ENCODE measurements at places on chromosomes 6 and 20.

DNA sequence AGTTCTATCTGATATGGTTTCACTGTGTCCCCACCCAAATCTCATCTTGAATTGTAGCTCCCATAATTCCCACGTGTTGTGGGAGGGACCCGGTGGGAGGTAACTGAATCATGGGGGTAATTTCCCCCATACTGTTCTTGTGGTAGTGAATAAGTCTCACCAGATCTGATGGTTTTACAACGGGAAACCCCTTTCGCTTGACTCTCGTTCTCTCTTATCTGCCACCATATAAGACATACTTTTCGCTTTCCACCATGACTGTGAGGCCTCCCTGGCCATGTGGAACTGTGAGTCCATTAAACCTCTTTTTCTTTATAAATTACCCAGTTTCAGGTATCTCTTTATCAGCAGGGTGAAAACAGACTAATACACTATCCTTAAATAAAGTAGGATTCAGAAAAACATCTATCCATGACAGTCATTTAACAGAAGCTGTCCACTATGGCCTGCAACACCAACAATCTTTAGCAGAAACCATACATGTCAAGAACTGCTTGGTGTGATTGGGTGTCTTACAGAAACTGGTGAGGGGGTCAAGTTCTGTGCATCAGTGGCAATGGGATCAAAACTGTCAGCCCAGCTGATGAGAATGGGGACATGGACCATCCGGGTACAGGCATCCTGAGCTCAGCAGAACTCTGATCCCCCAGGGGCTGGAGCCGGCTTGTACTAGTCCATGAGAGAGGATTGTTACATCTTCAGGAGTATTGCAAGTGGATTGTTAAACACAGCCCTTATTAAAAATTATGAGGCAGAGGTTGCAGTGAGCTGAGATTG is 59.2 kb downstream of the SCML4 start:
- DNase-seq, result no peak

DNA sequence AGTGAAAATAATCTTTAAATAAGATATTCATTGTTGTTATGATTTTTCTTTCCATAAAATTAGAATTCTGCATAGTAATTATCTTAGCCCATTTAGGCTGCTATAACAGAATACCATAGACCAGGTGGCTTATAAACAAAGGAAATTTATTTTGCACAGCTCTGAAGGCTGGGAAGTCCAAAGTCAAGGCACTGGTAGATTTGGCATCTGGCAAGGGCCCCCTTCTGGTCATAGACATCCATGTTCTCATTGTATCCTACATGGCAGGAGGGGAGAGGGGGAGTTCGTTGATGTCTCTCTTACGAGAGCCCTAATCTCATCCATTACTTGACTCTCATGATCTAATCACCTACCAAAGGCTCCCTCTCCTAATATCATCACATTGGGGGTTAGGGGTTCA is 175.0 kb upstream of the CCN2 start:
- DNase-seq, result no peak

GRCh38 chr6:52253494-52253893 is 9.2 kb upstream of the IL17F start:
- DNase-seq, result no peak

- no peak for DNase-seq
Observed at GRCh38 chr20:48375804-48376203, 452.0 kb downstream of the PREX1 start.

DNA sequence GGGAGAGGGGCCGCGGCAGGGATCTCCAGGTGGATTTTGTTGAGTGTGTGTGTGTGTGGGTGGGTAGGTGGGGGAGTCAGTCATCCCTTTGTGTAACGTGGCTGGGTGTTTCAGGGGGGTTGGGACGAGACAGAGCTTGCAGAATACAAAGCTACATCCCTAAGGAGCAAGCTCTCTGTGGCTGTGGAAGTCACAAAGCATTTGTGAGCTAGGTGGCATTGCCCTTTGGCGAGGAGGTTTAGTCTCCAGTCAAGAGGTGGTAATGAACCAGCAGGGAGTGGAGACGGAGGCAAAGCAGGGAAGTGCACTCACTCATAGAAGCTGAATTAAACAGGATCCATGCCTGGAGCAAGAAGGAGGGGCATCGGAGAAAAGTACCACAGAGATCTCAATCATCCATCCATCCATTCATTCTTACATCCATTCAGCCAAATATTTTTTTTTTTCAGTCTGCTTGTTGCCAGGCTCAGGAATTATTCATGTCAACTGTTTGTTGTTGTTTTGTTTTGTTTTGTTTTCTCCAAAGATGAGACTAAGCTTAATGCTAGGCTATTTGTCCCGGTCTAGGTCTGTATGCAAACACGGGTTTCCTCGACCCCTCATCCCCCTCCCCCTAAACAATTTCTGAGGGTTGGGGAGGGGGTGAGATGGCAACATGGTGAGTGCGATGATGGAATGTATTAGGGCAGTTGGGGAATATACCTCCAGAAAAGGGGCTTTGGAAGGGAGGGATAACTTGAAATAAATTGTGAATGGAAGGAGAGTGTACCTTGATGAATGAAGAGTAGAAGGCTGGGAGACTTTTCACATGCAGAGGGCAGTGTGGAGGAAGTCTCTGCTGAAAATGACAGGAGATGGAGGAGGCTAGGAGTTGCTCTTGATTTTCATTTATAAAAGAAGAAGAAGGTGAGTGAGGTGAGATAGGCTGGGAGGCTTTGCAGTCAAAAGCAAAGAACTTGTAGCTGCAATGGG is 1.0 kb downstream of the HCRTR2 start:
- DNase-seq, result no peak

- no peak for DNase-seq
Observed at GRCh38 chr6:135434991-135435390, 62.5 kb downstream of the AHI1 start.

GRCh38 chr6:101478891-101479290 is 85.4 kb downstream of the GRIK2 start:
- no peak for DNase-seq

DNA sequence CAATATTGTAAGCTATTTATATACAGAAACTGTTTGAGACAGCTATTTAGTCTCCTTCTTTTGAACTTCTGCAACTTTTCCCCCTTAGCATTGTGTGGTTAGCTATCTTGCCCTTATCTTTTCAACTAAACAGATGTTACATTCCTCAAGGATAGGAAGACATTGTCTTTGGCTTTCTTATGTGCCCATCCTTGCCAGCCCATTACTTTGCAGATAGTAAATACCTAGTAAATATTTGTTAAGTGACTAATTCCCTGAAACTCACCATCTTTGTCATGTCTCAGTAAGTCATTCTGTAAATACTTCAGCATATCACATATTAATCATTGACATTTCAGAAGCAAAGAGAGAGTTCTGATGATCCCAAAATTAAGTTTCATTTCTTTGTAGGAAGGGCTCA is 69.1 kb upstream of the FLRT3 start:
- DNase-seq, result no peak

DNA sequence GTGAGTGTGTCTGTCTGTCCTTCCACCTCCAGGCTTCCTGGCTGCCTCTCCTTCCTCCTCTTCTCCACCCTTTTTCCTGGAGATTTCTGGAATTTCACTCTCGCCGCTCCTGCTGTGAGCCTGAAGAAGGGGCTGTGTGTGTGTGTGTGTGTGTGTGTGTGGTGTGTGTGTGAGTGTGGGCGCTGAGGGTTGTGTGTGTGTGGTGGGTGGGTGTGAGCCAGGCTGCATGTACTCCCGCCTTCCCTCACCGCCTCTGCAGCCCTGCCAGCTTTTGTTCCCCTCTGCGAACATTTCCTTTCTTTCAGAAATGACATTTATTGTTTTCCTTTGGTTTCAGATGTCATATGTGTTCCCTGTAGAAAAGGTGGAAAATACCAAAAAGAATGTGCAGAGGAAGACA is 76.0 kb downstream of the SRC start:
- DNase-seq, result no peak

DNA sequence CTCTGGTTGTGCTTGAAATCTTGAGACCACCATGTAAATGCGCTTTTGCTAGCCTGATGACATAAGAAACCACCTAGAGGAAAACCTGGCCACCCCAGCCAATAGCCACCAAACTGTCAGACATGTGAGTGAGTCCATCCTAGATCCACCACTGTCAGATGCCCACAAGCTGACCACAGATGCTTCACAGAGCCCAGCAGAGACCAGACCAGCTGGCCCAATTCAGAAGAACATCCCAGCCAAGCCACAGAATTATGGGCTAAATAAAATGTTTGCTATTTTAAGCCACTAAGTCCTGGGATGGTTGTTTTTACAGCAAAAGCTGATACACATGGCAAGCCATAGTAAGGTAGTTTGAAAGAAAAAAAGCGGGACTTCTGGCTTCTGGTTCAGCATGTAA is 425.3 kb downstream of the KIF16B start:
- no peak for DNase-seq

GRCh38 chr6:148867862-148868261 is 121.0 kb downstream of the UST start:
- no peak for DNase-seq

DNA sequence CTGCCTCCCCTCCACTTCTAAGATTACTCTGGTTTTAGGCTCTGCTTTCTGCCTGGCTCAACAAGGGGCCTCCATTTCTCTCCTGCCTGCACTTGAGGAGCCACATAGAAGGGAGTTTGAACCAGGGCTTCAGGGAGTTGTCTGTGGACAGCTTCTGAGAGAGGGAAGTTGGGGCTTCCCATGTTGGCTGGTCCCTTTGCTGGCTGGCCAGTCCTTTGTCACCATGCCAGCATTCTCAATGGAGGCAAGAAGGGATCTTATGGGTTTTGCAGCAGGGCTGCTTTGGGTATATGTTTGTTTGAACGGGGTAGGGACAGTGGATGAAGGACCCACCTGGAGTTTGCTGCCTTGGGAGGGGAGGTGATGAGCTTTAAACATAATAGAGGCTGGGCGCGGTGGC is 124.9 kb downstream of the CARMIL1 start:
- no peak for DNase-seq

DNA sequence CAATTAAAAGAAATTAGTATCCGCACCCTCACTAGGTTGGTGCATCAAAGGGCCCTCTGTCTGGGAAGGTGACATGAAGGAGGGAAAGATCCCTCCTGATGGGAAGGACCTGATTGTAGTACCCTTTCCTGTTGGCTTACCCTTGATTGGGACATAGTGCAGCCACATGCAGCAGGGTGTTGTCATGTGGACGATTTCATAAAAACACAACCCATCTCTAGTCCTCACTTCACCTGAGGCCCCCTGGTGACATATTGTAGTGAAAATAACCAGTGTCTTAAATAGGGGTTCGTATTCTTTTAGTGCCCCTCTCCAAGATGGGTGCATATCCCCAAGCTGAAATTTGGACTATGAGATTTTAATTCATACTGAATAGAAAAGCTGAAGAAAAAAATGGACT is 97.3 kb downstream of the SLX4IP start:
- no peak for DNase-seq

DNA sequence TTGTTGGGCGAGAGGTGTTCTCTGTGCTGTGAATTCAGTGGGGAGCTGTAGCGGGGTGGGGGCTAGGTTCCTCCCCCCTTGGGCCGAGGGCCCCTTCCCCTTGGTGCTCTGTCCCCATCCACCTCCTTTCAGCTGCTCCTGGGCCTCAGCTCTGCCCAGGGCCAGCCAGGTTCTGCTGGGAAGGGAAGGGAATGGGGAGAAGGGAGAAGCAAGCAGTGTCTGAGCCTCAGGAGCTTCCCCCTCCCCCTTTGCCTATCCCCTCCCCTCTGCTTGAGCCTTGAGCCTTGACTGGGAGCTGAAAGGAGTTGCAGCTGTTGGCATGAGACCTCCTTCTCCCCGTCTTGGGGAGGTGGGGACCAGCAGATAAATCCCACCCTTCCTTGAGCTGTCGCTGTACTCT is 576 bp upstream of the RRP36 start:
- no peak for DNase-seq

DNA sequence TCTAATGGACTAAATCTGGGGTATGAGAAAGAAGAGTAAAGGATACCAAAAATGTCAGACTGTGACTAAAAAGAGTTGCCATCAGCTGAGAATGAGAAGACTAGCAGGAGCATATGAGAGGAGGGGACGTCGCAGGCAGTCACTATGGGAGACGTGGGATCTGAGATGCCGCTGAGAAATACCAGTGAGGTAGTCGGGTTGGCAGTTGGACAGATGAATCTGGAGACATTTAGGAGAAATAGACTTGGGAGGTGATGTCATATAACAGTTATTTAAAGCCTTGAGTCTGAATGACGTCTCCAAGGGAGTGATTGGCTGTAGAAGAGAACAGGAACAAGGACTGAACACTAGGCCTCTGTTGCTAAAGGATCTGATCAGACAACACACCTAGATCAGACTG is 51.5 kb upstream of the TRIM26 start:
- DNase-seq, result no peak

All from T-cell (primary cell).